ENCODE measurements at places on chromosomes 5 and 9.

DNA sequence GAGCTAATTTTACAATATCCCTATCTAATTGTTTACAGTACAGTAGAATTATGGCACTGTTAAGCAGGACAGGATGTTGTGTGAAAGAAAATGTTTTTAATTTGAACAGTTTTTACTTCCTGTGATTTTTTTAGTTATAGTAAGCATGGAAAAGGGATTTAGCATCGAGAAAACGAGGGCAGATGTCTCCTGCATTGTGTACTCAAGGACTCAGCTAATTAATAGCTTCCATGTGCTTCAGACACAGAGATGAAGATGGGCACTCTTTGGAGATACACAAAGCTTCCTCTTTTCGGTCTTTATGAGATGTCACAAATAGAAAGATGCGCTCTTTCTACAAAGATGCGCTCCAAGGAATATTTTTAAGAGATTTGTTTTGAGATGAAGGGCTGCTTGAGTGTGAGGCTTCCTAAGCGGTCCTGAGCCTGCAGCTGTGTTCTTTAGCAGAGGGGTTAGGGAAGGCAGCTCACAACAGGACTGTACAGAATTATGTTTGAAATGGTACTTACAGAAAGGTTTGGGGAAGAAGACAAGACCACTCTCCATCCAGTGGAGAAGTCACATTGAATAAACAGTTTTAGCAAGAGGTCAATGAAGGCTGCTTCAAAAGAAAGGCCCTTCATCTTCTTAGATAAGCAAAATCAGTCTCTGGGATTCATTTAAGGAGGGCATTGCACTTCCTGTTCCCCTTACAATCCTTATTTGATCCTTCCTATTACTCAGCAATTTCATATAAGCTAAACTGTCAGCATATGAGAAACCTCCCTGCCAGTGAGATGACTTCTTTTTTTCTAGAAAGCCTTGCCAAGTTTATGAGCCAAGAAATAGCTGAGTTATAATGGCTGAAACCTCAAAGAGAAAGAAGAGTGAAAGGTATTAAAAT, 311.5 kb downstream of the EFNA5 start:
- DNase-seq = no peak

DNA sequence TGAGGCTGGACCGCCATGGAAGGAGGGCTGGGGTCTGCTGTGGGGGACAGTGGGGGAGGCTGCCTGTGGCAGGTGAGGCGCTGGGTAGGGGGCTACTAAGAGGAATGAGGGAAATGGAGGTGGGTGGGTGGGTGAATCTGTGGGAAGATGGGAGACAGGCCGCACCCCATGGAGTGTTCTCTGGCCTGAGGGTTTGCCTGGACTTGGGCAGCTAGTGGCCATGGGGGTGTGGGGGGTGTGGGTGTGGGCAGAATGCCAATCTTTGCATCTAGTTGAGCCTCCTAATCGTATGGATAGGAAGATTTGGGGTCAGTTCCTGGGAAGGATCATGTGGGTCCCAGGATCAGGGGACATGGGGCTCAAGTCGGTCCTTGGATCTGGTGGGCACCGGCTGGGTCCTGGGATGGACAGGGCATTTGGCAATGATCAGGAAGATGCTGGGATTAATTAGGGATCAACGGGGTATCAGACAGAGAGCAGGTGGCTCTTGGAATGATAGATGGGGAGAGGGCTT, 518 bp downstream of the ZDHHC12 start:
- DNase-seq = no peak

- no peak for DNase-seq
These were observed 1.0 kb upstream of the SLIT3 start for GRCh38 chr5:169301986-169302385.

DNA sequence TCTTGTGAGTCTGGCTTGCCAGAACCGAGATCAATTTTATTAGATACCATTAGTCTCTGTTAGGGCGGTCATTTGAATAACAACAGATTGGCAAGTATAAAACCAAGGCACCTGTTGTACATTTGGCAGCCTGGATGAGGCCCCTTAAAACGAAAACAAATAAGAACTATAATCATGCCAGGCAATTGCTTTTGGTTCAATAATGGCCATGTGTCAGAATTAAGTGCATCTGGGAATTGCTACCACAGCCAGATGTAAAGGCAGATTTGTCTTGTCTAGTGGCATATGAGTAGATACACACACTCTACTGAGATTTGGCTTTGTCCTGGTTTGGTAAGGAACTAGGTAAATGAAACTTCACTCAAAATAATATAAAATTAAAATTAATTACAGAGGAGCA, 1046.2 kb upstream of the DMAC1 start:
- DNase-seq = no peak

- DNase-seq = peak; percentile 51
These were observed 5.4 kb downstream of the RGS3 start for GRCh38 chr9:113468716-113469448.

- no peak for DNase-seq
These were observed 79.0 kb upstream of the RAI14 start for GRCh38 chr5:34576891-34577666.

DNA sequence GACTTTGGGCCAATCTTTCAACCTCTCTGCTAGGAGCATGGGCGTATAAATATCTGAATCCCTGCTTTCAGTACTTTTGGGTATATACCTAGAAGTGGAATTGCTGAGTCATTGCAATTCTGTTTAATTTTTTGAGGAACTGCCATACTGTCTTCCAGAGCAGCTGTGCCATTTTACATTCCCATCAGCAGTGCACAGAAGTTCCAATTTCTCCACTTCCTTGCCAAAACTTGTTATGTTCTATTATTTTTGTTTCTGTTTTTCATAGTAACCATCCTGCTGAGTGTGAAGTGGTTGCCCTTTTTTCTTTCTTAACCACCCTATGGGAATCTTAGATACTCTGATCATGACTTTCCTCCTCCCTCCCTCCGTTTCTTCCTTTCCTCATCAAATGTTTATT, 11.1 kb upstream of the CCIN start:
- DNase-seq = no peak

DNA sequence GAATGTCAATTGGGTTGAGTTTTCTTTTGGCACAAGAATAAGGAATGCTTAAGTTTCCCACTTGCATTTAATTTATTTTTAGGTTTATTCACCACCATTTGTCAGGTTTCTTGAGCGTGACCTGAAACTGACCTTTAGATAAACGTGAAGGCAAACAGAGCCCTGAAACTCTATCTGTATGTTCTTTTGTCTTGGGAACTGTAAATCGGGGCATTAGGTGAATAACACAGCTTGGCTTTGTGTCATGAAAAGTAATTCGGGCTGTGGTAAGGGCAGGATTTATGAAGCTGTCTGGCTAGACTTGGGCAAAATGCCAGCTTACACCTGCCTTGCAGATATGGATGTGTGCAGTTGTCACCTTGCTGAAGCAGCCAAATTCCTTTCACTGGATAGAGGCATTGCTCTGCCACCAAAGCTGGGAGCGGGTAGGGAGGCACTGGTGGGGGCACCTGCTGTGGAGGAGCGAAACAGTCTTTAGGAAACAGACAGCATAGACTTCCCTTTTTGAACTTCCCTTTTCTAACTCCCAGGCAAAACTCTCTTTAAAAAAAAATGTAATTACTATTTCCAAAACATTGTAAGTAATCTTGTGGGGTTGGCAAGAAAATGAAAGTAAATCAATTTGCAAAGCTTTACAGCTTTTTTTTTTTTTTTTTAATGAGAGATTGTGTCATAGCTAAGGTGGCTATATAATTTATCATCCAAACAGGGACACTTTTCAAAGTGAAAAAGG, 545.2 kb downstream of the CSNK1G3 start:
- peak; percentile 26 for DNase-seq

DNA sequence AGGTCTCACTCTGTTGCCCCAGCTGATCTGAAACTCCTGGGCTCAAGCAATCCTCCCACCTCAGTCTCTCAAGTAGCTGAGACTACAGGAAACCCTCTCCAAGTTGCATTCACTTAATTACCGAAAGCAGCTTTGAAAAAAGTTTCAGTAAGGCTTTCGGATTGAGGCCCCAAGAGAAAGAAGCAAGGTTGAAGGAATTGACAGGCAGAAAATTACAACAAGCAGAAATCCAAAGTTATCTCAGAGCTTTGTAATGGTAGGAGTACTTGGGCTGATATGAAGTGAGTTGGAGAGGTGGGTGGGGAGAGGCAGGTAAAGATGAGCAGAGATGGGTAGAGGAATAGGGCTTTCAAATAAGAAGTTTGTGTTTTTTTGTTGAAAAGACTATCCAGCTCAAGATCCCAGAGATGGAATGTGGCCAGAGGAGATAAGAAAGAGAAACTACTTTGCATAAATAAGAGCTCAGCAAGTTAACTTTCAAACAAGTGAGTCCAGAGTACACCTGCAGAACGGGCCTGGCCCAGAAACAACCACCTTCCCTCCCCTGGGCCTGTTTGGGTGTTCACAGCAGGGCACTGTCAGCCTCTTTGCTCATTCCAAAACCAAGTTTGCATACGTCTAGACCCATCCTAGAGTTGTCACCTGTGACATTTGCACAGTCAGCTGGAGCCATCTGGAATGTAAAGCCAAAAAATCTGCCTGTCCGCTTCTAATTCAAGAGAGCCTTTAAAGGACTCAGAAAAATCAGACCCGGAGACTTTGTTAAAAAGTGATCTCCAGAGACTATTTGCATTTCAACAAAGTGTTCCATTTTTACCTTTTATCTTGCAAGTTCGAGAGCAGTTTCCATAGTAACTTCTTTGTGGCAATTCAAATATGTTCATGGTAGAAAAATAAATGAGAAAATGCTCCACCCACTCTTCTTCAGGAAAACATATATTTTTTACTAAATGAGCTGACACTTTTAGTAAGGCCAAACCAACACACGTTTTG, 2.2 kb upstream of the CLINT1 start:
- DNase-seq = no peak

- DNase-seq = no peak
These were observed 8.6 kb downstream of the KLHL9 start for GRCh38 chr9:21326526-21327139.

- no peak for DNase-seq
These were observed 146.2 kb upstream of the GPR151 start for GRCh38 chr5:146662229-146662628.

GRCh38 chr5:78845470-78845869, 139.6 kb downstream of the ARSB start:
- DNase-seq = no peak

GRCh38 chr5:121156565-121156964, 692.5 kb downstream of the PRR16 start:
- DNase-seq = no peak

- no peak for DNase-seq
These were observed 105.1 kb upstream of the SGCD start for GRCh38 chr5:156221816-156222215.

DNA sequence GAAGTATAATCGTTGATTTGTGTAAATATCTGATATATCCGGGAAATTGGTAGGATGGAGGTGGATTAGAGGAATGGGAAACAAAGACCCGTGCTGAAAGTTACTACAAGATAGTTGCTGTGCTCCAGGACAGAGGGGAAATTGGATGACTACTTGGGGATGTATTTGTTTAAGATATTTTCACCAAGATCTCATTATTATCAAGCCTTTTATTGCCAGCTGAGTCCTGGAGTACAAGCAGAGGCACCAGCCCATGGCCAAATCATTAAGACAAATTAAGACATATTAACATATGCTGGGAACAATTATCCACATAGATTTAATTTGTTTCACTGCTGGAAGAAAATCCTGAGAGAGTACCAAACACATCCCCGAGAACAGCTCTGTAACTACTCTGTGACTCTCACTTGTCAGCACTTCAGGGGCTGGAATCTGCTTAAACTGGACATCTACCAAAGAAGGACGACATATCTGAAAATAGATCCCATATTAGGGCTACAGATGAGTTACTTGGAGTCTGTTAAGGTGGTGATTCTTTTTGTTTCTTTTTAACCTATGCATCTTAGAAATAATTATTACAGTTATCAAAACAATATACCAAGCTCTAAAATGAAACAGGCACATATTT, 68.2 kb downstream of the SLC1A1 start:
- no peak for DNase-seq

DNA sequence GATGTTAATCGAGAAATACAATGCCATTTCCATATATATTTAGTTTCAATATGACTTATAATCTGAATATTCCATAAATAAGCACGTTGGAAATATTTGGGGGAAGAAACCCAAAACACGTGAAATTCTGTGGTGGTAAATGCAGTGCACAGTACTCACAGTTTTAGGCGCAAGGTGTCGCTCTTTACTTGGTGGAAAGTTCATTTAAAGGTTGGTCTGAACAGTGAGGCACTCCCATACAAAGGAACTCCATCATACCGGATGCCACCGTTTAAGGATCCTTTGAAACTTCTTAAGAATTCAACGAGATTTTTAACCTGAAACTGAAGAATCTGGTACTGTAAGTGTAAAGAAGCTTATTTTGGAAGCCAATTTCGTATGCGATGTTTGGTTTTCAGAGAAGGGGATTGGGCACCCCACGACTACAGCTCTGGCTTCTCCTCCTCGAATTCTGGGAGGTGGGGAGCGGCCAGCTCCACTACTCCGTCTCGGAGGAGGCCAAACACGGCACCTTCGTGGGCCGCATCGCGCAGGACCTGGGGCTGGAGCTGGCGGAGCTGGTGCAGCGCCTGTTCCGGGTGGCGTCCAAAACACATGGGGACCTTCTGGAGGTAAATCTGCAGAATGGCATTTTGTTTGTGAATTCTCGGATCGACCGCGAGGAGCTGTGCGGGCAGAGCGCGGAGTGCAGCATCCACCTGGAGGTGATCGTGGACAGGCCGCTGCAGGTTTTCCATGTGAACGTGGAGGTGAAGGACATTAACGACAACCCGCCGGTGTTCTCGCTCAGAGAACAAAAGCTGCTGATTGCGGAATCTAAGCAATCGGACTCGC, at the start of gene PCDHA11:
TSS of gene PCDHA11 (plus strand) at position 237 of the 834 bp plus-strand sequence. CDS start at position 384, 147 bp downstream.
- no peak for DNase-seq

DNA sequence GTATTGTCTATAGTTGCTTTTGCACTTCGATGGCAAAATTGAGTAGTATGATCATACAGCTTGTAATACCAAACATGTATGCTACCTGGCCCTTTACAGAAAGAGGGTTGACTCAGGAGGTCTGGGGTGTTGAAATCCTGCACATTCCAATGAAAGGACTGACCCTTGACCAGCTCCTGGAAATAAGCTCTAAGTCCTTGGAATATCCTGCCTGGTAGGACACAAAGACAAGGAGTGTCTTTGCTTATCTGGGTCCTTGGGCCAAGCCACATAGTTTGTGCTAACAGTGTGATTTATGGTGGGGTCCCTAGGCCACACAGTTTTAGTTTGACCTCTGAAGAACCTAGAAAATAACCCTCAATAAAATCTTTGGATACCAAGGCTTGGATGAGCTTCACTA, 89.3 kb upstream of the FTMT start:
- no peak for DNase-seq
